ENCODE measurements at places on chromosomes 16 and 17.

DNA sequence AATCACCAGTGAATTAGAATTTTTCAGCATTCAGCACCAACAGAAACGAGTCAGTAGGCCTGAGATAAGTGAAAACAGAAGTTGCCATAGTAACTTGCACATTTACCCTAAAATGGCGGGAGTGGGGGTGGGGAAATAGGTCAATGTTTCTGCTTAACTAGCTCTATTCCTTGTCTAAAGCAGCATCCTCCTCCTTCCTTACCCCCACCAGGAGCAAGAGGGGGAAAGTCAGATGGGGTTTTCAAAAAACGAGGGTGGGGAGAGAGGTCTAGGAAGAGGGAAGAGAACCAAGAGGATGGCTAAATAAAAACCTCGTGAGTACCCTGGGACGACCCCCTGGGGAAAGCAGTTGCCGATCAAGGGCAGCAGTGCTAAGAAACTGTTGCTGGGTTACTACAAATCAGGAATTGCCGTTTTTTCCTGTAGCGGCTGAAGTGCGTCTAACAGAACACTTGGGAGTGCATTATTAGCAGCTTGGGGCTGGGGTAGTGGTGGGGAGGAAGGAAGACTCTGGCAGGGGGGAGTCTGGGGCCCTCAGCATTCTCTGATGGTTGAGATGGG is 34.4 kb upstream of the MNT start:
- DNase-seq, result no peak

DNA sequence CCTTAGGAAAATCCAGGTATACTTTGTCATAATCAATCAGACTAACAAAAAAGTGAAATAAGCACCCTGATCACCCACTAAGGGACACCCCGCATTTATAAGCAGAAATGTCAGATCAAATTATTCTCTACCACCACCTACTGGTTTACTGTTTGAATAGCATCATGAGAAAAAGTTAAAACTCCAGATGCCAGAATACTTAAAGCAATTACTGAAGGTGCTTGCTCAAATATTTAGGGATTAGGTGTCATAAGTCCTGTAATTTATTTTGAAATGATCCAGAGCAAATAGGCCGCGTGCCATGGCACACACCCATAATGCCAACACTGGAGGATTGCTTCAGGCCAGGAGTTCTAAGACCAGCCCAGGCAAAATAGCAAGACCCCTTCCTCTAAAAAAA is 2.3 kb downstream of the TOP2A start:
- no peak for DNase-seq

DNA sequence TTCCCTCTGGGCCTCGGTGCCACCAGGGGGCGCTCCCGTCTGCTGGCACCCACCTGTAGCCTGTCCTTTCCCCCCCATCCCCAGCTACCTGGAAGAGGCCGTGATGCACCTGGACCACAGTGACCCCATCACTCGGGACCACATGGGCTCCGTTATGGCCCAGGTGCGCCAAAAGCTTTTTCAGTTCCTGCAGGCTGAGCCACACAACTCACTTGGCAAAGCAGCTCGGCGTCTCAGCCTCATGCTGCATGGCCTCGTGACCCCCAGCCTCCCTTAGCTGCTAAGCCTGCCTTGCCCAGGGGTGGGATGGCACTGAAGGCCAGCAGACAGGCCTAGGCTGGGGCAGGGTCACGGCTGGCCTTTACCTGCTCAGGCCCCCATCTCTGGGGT is 818 bp upstream of the NRN1L start:
- no peak for DNase-seq

GRCh38 chr17:50853015-50853615 is 13.0 kb downstream of the TOB1 start:
- no peak for DNase-seq

DNA sequence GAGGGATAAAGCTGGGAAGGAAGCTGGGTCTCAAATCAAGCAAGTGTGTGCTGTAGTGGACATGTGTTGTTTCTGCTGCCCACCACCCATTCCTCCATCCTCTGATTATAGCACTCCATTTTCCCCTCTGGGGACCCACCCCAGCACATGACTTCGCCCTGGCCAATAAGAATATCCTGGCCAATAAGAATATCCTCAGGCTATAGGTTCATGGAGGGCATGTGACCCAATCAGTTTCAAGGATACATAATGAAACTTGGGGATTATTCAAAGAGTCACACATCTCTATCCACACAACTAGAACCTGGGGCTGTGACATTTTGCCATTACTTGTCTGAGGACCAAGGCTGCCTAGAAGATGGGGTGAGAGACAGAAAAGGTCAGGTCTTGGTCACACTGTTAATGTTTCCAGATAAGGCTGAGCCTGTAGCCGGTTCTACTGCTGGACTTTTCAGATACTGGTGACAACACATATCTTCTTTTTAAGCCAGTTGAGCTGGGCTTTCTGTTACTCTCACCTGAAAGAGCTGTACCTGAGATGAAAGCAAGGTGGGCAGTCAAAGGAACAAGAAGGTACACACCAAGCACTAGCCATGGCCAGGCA is 33.7 kb downstream of the MYO18A start:
- no peak for DNase-seq

DNA sequence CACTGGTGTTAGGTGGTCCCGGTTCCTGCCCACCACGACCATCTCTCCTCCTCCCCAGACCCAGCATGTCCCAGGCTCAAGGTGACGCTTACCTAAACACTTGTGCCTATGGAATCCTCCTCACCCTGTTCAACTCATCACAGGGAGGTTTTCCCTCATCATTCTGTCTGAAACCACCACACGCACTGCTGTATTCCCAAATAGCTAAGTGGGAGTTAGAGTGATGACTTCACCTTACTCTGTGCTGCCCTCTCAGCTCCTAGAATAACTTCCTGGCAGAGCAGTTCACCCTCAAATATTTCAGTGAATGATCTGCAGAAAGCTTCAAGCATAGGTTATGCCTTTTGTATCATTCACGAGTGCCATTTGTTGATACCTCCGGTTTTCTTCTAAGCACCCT is 216.5 kb downstream of the CPPED1 start:
- DNase-seq, result no peak

GRCh38 chr17:47935961-47936360 is 5.4 kb upstream of the PNPO start:
- DNase-seq, result no peak

- DNase-seq, result no peak
Observed at GRCh38 chr17:58960068-58960467, 146.6 kb downstream of the TRIM37 start.

- no peak for DNase-seq
Observed at GRCh38 chr16:73058221-73058615, 10.3 kb upstream of the ZFHX3 start.

GRCh38 chr16:14304891-14305460 is 233.9 kb downstream of the MRTFB start:
- no peak for DNase-seq

DNA sequence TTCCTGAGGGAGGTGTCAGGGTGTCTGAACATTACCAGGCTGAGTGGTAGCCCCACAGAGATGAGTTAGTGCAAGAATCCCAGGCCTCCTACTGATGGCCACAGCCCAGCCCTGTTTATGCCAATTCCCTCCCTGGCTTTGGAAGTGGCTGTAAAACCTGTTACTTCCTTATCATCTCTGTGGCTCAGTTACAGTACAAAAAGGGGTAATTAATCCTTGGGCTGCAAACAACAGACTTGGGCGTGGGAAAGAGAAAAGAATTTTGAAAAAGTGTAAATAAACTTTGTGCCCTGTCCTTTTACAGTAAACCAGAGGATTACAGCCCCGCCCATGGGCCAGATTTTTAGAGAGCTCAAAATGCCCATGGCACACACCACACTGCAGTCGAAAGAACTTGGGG is 73.1 kb upstream of the AXIN2 start:
- no peak for DNase-seq

DNA sequence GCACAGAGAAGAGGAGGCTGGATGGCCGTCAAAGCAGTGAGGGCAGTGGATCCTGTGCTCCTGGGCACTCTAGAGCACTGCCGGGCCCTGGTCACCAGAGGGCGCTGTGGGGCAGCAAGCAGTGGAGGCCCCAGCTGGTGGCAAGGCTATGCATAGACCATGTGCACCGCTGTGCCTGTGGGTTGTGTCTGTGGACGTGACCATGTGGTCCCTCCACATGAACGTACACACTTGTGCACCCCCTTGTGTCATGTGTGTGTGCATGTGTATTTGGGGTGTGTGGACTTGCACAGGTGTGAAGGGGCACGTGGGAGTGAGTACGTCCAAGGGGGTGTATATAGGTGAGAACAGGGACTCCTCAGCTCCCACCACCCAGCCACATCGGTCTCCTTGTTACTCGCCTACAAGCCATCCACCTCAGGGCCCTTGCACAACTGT is 4.4 kb upstream of the MAP2K3 start:
- no peak for DNase-seq

DNA sequence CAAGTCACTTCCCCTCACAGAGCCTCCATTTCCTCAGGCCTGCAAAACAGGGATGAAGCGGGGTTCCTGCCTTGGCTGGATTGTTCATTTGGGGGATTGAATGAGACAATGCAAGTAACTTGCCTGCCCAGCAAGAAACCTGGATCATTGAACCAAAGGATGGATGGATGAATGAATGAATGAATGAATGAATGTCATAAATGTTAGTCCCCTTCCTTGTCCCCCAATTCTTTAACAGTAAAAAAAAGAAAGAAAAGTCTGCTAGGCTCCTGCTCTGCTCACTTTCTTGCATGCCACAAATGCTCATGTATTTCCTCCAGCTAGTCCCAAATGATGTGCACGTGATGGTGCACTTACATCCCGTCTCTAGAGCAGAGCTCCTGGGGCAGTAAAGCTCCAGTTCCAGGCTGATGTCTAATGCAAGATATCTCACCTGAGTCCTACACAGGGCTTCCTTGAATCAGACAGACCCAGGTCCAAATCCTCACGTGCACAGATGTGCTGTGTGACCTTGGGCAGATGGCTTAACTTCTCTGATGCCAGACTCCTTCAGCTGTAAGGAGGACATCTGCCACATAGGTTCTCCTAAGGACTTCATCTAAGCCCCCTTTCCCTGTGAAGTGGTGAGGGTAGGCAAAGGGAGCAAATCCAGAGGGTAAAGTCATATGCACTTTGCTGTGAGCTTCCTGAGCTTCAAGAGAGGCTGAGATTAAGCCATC is 45.5 kb downstream of the C16orf82 start:
- no peak for DNase-seq

Measured in pulmonary artery endothelial cell (primary cell).